ENCODE measurements at places on chromosomes 4 and X.
A peak's percentile ranks its signal among the peaks of the same experiment; 100 is the strongest.

DNA sequence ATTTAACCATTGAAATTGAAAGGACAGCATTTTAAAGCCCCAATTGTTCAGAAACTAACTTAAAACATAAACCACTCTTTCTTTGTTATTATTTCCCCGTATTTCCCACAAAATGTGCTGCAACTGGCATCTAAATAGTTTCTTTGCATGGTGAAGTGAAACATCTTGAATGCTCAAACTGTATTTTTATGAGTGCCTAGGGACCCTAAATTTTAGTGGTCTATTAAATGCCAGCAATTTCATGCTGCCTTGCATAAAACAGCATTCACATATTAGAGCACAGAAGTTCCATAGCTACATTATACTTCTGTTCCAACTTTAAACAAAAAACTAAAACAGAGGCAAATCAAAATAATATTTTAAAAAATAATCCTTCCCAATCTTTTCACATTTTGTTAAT, 5.4 kb downstream of the RAB28 start:
- DNase-seq = no peak

GRCh38 chr4:173257732-173258717, 76.1 kb downstream of the HMGB2 start:
- DNase-seq = peak; percentile 19

DNA sequence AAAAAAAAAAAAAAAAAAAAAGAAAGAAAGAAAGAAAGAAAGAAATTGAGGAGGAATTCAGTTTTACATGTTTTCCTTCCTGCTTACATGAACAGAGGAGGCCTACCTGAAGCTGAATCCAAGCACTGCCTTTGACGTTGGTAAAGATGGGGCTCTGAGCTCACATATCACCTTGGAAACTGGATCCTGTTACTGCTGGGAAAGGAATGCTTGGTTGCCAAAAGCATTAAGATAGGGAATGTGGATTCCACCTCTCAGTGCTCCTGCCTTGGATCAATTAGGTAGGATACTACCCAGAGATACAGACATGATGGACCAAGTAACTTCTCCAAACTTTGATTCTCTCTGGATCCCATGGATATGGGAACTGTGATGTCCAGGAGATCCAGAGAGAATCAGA, 50.6 kb downstream of the NHS start:
- DNase-seq = no peak

DNA sequence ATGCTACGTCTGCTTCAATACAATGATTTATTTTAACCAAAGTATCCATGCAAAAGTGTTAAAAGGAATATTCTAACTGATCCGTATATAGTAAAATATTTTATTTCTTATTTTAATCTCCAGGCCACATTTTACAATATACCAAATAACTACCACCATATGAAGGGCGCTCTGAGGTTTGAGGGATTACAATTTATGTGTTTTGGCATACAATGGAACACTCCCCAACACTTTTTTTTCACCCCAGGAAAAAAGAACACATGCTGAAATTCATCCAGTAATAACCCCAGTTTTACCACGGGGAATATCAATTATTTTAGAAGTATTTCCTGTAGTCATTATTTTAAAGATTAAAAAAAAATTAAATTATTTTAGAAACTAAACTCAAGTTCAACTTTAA, 65.4 kb downstream of the APBB2 start:
- no peak for DNase-seq

GRCh38 chrX:31679861-31680260, 608.0 kb upstream of the FTHL17 start:
- DNase-seq = no peak

DNA sequence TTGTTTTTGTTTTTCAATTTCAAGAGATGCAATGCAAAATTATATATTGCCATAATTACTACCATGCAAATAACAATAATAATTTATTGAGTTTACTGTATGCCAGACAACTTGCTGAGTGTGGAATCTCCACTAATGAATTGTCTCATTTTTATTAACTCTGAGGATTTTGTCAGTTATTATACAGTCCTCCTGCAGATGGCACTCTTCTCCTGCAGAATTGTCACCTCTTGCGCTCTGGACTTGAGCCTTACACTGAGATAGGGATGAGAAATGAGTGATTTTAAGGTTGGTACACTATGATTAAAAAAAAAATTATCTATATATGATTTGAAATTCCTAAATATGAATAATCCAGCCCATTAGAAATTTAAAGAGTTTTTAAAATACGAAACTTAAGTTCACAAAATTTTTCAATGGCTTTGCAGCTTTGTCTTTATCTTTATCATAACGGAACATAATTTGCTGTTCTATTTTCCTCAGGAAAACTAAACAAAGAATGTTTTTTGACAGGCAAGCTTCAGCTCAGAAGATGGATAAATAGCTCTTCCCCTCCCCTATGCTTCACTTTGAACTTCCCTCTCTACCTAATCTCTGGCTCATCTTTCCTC, 12.7 kb upstream of the PAQR3 start:
- no peak for DNase-seq

DNA sequence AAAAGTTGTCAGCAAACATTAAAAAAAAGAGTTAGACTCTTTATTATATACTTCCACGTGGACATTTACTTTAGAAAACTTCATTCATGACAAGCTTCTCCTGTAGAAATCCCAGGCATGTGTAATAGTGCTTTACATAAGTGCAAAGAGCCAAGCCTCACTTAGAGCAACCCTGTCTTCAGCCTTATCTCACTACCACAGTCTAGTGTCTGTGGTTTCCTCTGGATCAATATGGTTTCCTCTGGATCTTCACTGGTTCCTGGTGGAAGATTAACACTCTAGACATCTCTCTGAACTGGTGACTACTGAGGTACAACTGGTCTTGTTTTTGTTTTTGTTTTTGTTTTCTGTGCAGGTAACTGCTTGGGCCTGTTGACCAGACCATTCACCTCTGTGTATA, 18.4 kb upstream of the ARMCX5 start:
- DNase-seq = no peak

DNA sequence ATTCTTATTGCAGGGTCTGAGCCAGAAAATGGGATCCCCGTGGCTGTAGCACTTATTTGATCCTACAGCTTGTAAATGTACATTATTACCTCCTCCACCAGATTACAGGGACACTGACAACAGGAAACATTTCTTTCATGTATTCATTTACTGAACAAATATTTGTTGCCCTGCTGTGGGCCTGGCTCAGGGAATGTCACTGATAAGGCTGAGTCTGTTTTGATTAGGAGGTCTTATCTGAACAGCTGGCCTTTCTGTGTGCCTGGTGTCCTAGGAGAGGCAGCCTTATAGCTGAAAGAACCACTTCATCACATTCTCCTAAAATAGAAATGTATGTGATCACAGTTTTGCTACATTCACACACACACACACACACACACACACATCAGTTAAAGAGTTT, 45.5 kb upstream of the PROM1 start:
- no peak for DNase-seq

GRCh38 chr4:105147553-105148161, 981 bp downstream of the TET2 start:
- DNase-seq = peak; percentile 1

DNA sequence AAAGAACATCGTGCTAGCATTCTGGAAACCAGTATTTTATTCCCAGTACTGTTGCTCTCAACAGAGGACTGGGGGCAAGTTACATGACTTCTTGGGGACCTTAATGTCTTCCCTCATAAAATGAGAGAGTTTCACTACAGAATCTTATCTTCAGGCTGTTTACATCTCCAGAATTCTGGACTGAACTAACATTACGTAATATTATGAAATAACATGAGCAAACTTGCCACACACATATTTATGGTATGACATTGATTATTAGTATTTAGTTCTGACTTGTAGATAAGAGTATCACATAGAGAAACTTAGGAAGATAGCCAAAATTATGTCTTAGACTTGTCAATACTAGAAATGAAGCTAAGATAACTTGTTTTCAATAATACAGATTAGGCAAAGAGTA, 68.0 kb downstream of the NFKB1 start:
- DNase-seq = no peak

DNA sequence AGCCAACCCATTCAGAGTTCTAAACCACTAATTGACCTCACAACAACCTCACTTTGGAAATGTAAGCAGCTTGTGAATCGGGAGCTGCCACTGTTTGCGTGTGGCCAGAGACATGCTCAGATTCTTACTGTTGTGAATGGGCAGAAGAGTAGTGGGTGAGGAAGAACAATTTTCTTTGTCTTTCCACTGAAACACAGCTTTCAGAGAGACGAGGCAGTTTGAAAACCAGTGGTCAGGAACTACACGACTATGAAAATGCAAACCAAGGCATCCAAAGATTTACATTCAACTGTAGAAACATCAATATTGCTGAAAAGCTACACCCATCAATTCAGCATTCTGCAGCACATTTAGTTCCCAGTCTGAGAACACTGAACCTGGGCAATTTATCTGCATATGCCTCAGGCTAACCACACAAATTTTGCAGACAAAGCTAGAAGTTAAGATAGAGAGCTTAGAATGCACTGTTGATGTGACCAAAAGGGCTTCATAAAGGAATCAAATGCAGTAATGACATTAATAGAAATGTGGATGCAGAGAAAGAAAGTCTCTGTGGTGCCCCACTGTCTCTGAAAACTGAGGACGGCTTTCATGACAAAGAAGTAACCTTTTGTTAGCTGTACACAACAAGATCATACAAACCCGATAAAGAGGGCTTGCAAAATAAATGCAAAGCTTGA, 134.3 kb downstream of the APBB2 start:
- DNase-seq = no peak

DNA sequence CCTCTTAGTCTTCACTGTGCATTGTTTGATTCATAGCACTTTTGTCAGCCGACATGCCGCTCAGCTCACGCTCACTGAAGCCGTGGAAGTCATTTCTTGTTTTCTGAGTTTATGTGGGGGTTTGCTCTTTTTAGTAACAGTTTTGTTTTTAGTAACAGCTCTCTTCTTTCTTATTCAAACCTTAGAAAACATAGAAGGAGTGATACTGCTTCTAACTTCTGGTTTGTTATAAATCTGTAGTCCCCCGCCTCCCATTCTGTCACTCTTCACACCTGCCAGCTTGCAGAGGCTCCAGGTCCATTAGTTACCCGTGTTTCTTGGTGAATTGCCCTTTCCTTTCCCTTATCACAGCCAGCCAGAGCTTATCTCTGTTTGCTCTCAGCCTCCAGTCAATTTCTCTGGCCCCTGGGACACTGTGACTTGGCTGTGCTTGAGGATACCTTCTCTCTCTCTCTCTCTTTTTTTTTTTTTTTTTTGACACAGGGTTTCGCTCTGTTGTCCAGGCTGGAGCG, 50.5 kb downstream of the GRK4 start:
- DNase-seq = no peak

GRCh38 chrX:119503484-119503861, 35.2 kb downstream of the SLC25A5 start:
- DNase-seq = no peak

- no peak for DNase-seq
Observed at GRCh38 chrX:101774340-101774739, 114.7 kb upstream of the ARMCX2 start.

GRCh38 chr4:120658772-120659171, 263.8 kb downstream of the PRDM5 start:
- no peak for DNase-seq

GRCh38 chrX:102651242-102652011, at the start of gene GPRASP1:
Gene GPRASP1 (plus strand): TSS chrX:102651483. CDS start chrX:102653914, 2,431 bp downstream.
- peak; percentile 36 for DNase-seq

GRCh38 chrX:104566681-104567501, 892 bp downstream of the IL1RAPL2 start:
- no peak for DNase-seq

DNA sequence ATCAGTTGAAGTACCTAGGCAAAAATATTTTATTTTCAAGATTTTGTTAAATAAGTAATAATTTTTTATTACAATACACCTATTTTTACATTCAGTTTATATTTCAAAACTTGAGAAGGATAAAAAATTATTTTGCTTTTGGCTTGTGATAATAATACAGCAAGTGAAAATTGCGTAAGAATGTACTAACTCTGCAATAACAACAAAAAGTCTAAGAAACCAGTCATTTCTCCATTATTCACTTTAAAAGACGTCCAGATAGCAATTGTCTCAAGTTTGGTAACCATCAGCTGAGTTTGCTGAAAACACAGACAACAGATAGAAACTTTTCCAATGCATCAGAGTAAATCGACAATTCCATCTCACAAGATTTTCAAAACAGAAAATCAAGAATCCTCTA, 12.1 kb downstream of the CXCL8 start:
- no peak for DNase-seq

DNA sequence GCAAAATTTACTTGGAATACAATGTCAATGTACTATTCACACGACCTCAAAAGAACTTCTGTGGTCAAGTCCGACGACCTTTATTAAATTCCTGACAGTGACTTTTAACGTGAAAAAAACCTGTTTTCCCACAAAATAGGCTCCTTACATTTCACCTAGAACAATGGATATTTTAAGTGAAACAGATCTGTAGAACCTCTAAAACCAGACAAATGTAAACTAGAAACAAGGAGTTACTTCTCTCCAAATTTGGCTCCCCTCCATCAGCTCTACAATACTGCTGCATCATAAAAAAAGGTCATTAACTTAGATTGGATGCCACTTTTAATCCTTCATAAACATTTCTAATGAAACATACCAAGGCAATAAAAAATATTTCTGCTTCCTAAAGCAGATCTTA, 1.2 kb downstream of the NEK1 start:
- DNase-seq = no peak

DNA sequence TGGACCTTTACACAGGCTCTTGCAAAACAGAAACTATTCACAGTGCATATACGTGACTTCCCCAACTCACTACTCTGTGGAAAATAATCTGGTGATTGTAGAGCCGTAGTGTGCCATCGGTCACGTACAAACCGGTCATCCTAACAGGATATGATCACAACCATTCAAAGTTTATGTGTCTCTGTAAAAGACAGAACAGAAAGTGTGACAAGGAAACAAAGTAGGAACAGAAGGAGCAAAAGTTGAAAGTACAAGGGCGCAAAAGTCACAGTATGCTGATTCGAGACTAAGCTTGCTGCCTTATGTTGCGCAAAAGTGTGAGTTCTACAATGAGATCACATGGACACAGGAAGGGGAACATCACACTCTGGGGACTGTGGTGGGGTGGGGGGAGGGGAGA, 18.6 kb downstream of the MEPE start:
- no peak for DNase-seq

- no peak for DNase-seq
Observed at GRCh38 chr4:178387756-178388155, 945.5 kb upstream of the AGA start.

DNA sequence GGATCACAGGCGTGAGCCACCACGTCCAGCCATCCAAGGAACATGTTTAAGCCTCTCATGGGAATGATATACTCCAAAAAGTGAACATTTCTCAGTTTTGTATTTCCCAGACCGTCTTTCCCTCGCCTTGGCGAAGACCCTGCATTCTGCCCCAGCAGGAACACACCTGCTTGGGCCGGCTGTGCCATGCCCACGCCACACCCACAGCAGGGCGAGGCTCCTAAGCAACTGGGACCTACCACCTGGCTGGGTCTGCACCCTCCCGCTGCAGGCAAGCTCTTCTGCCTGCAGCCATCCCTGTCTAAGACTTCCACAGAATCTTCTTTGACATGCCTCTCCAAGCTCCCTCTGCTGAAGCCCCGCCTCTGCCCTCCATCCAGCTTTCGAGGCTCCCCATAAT, 3.6 kb downstream of the CCNQ start:
- DNase-seq = no peak

GRCh38 chr4:68361146-68361589, 11.3 kb upstream of the YTHDC1 start:
- DNase-seq = no peak

Data from stimulated activated CD8-positive, alpha-beta memory T cell treated with anti-CD3 and anti-CD28 coated beads, Interleukin-2, amount 100 ng/mL, for 1 hour (primary cell).